KBM-7 (cell line): ENCODE measurements at places on chromosomes 1 and 21.
A peak's percentile ranks its signal among the peaks of the same experiment; 100 is the strongest.

GRCh38 chr1:177278626-177279390 lies 108.0 kb downstream of the BRINP2 start:
- no peak for DNase-seq

DNA sequence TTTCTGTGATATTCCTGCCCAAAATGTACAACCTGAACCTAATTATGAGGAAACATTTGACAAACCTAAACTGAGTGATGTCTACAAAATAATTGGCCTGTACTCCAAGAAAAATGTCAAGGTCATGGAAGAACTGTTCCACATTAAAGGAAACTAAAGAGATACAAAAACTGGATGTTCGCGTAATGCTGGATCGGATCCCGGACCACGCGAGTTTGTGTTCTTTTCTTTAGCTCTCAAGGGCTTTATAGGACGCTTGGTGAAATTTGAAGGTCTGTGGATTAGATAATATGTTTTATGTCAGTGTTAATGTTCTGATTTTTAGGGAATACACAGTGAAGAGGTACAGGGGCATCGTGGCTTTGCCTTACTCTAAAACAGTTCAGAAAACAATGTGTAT lies 400.5 kb downstream of the CAMTA1 start:
- no peak for DNase-seq

GRCh38 chr21:45264146-45264911 lies 23.4 kb downstream of the POFUT2 start:
- DNase-seq = no peak

GRCh38 chr1:179888071-179888470 lies 6.0 kb downstream of the TOR1AIP1 start:
- peak; percentile 68 for DNase-seq

- no peak for DNase-seq
Observed at GRCh38 chr1:189962181-189962580, 515.5 kb downstream of the BRINP3 start.

DNA sequence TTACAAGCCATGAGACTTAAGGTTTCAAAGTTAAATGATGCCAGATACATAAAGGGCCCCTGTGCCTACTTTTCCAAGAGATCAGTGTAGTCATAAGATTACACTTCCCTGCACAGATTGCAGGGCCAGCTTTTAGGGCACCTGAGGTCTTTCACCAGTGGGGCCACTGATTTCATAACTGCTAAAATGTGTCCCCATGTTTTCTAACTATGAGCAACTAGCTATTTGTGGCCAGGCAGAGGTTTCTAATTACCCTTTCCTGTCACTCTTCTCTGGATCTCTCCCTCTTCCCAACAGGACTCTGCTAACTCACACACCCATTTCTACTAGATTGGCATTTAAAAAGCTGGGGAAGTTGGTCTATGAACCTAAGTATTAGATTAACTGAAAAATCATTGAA lies 207.1 kb upstream of the SGIP1 start:
- DNase-seq = no peak

GRCh38 chr21:33069994-33070743 lies at the start of gene OLIG1:
OLIG1 (plus strand) TSS chr21:33070141; CDS start chr21:33070247, 106 bp downstream.
- DNase-seq = peak; percentile 86

DNA sequence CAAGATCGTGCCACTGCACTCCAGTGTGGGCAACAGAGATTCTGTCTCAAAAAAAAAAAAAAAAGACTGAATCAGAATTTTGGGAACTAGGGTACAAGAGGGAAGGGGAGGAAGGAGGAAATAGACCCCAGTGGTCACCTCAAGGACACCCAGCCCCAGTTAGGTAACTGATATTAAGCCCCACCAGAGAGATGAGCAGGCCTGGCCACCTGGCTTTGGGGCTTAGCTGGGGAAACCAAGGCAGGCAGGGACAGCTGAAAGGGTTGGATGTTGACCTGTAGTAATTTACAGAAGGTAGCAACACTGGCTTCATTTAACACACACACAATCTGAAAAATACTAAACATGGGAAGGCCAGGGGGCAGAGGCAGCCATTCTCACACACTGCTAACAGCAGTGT lies 5.2 kb upstream of the C1orf122 start:
- no peak for DNase-seq

DNA sequence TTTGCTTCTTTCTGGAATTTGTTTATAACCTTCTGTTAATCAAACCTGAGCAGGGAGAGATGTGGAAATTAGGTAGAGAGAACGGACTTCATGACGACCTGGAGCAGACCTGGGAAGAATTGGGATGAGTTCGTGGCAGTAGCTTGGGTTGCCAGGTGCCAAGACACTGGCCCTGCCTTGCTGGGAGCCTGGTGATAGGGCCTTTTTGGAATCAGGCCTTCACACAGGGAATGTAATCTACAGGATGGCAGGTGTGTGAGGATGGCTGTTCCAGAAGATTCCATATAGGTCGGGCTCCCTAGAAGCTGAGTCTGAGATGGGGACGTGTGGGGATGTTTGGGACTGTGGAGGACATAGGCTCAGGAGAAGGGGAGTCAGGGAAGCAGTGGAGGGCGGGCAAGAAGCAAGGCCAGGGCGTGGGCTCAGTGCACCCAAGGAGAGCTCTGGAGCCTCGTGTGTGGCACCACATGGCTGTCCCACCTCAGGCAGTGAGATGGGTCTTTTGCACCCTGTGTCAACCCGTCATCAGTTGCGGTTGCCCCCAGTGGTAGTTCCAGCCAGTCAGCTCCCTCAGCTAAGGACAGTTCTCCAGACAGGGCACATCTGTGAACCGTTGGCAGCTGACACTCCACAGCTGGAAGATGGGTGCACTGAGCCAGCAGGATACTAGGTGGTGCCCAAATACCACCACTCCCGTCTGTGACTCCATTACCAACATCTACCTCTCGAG lies 395.9 kb downstream of the MATN1 start:
- DNase-seq = no peak

GRCh38 chr1:218499911-218500310 lies 154.8 kb downstream of the TGFB2 start:
- no peak for DNase-seq

GRCh38 chr1:59903141-59903754 lies 23.3 kb downstream of the CYP2J2 start:
- peak; percentile 21 for DNase-seq

DNA sequence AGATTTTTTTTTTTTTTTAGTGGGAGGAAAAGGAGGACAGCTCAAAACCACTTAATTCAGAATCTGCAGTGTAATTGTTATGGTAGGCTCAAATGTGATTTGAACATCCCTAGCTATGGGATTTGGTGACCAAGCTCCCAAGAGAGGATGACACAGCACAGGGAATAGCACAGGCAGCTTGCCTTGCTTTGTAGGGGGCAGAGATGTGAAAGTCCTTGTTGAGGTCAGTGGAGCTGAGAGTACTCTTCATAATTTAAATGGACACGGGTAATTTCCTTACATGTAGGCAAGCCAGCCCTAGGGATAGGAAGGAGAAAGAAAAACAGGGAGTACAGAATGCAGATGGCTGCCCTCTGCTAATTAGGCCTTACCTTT lies 3.2 kb upstream of the UCK2 start:
- no peak for DNase-seq

- DNase-seq = no peak
Observed at GRCh38 chr1:97529600-97529999, 391.2 kb downstream of the DPYD start.

GRCh38 chr21:17612565-17613241 lies at the start of gene BTG3:
BTG3 (minus strand) TSS chr21:17612901; CDS start chr21:17609144, 3,757 bp downstream.
- peak; percentile 78 for DNase-seq

DNA sequence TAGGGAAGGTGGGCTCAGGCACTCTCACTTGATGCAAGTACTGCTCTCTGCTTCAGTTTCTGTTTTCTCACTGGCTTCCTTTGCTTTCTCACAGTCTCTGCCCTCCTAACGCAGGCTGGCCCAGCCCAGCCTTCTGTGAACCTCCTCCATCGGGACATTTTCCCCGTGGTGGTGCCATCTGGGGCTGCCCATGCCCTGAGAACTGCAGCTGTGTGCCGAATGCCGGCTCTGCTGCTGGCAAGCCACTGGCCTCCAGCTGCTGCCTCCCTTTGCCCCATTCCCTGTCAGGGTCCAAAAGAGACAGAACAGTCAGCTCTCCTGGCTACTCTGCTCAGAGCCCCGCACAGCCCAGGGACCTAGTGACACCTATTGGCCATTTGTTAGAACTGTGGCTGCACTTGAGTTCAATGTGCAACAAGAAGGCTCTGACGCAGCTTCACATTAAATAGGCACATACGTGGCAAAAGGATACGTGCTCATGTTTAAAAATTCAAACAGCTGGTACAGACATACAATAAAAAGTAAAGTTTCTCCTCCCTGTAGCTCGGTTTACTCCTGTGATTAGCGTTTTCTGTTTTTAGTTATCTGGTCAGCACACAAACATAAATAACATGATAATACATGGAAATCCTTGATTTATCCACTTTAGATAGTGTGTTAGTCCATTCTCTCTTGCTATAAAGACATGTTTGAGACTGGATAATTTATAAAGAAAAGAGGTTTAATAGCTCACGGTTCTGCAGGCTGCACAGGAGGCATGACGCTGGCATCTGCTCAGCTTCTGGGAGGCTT lies 46.6 kb downstream of the FCRL5 start:
- peak; percentile 56 for DNase-seq

DNA sequence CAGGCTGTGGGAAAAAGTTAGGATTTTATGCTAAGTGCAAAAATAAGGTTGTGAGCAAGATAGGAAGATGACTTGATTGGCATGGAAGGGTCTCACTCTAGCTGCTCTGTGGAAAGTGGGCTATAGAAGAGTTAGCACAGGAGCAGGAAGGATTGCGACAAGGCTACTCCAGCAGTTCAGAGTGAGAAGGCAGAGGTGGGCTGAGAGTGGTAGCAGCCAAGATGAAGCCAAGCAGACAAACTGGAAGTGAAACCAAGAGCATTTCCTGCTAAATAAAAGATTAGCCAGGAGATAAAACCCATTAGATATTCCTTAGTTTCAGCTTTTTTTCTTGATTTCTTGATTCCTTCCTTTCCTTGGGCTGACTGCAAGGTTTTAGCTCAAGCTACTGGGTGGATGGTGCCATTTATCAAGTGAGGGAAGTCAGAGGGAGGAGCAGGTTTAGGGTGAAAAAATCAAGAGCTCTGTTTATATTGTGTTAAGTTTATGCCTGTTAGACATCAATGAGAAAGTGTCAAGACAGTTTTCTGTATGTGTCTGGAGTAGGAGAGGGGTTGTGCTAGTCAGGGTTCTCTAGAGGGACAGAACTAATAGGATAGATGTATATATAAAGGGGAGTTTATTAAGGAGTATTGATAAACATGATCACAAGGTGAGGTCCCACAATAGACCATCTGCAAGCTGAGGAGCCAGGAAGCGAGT lies 33.1 kb upstream of the ZNF644 start:
- DNase-seq = no peak

DNA sequence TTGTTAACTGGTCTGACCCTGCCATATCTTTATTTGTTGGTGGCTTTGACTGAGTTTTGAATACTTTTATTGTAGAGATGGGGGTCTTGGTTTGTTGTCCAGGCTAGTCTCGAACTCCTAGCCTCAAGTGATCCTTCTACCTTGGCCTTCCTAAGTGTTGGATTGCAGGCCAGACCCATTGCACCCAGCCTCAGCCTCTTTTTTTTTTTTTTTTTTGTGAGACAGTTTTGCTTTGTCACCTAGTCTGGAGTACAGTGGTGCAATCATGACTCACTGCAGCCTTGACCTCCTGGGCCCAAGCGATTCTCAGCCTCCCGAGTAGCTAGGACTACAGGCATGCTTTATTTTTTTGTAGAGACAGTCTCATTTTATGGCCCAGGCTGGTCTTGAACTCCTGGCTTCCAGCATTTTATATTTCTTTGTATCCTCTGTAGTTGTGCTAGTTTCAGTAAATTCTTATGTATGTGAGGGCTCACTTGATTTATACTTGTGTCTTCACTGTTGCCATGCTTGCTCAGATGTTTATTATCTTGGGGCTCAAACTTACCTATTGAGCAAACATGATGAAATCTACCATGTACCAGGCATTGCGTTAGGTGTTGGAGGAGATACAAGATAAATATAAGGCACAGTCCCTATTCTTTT lies 24.1 kb downstream of the THRAP3 start:
- peak; percentile 25 for DNase-seq

GRCh38 chr1:222994511-222995235 lies 148.4 kb downstream of the TLR5 start:
- no peak for DNase-seq

DNA sequence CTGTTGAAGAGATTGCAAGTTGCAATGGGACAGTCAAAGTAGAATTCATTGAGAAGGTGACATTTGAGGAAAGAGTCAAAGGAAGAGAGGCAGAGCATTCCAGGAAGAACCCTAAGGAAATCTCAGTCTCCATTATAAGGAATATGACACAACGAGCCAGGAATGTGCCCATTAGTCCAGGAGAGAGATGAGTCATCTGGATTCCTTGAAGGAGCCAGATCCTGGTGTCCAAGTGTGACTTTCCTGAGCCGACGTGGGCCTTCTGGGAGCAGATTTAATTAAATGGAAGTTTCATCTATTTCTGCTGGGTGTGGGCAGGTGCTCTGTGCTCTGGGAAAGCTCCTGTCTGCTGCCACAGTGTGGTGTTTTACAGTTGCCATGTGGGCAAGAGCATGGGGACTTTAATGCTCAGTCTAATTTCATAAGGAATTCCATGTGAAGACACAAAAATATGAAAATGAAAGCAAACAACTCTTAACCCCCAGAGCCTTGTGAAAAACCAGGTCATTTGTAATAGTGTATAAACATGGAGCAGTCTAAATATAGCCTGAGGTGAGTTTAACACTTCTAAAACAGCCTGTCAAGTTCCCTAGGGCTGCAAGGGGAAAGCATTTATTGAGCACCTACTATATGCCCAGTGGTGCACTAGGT lies 111.4 kb upstream of the ARTN start:
- no peak for DNase-seq

- DNase-seq = peak; percentile 58
Observed at GRCh38 chr21:22791986-22792560, 1793.9 kb downstream of the NCAM2 start.

- DNase-seq = peak; percentile 73
Observed at GRCh38 chr1:206921772-206922265, at the start of gene FCMR. FCMR (minus strand) TSS chr1:206921941; CDS start chr1:206921854, 87 bp downstream.

- no peak for DNase-seq
Observed at GRCh38 chr1:153375511-153375910, at the start of gene S100A12. S100A12 (minus strand) TSS chr1:153375621; CDS start chr1:153374592, 1,029 bp downstream.

GRCh38 chr1:2018217-2019171 lies 651 bp upstream of the GABRD start:
- no peak for DNase-seq

GRCh38 chr1:206103979-206104378 lies 13.2 kb downstream of the AVPR1B start:
- no peak for DNase-seq

- no peak for DNase-seq
Observed at GRCh38 chr1:175198332-175198731, 5.8 kb upstream of the KIAA0040 start.

DNA sequence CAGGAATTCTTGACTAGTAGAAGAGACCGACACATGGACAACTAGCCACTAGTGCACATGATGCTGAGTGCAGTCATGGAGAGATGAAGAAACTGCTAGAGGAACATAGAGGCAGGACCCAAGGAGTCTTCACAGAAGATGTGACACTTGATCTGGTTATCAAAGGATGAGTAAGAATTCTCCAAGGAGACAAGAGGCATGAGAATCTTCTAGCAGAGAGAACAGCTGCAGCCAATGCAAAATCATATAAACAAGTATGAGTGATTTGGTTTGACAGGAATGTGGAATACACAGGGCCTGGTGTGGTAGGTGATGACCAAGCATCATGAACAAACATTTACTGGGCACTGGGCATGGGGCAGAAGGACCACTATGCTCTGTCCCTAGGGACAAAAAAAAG lies 140.9 kb upstream of the CTTNBP2NL start:
- no peak for DNase-seq
